Hepatocyte (in vitro differentiated cells): ENCODE measurements at places on chromosomes 6 and 20.
A peak's percentile ranks its signal among the peaks of the same experiment; 100 is the strongest.

DNA sequence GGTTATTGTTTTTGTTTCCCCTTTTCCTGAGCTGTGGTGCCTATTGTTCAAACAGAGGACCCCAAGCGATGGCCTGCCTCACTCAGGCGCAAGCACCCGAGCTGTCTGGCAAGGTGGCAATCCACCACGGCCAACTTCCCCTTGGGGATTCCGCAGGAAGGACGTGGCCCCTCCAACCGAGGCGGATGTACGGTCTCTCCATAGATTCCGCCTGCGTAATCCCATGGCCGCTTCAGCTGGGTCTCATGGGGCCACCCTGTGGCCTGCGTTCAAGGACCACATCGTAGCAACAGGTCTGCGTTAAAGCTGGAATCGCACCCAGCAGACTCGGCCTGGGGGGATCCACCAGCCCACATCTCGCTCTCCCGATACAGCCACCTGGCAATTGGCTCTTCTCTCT, 79.9 kb downstream of the CEBPB start:
- no peaks in the 10 kb centered on the region for H3K27me3 ChIP-seq

DNA sequence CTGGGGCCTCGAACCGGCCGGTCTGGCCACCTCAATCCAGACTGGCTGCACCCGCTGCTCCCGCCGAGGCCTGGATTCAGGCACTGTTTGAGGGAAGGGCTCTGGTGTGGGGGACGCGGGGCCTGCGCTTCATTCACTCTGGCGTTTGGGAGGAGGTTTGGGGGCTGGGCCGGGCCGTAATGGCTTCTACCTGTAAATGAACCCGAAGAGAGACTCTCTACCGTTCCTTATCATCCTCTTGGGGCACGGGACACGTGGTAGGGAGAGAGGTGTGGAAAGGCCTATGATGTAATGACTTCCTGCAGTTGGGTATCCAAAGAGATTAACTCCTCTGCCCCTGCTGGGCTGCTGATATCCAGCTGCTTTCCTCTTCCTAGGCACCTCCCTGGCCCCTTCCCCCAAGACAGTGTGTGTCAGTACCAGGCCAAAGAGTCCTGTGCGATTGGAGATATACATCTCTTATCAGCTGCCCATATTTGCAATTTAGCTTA, 1.8 kb downstream of the FOXO3 start:
- H3K4me3 ChIP-seq = peak overlapping the region; percentile 75
- H3K36me3 ChIP-seq = no peaks in the 10 kb centered on the region
- peak; percentile 87 for DNase-seq
- H3K27me3 ChIP-seq = no peaks in the 10 kb centered on the region

DNA sequence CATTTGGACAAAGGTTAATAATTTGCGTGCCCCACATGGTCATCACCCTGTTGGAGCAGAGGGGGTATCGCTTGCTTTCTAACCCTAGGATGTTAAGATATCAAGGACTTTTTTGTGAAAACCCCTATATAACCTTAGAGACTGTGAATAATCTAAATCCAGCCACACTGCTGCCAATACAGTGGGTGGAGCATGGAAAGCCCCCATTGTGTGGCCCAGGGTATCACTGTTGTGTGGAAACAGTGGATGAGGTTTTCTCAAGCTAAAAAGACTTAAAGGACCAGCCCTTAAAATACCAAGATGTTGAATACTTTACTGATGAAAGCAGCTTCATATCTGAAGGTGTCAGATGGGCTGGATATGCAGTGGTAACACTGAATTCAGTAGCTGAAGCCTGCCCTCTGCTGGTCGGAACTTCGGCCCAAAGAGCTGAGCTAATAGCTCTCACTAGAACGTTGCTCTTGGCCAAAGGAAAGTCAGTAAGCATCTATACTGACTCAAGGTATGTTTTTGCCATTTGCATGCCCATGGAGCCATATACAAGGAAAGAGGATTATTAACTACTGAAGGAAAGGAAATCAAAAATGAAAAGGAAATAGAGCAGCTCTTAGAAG, 695.2 kb downstream of the PHF3 start:
- H3K36me3 ChIP-seq = no peaks in the 10 kb centered on the region
- no peak overlapping the region for H3K4me3 ChIP-seq
- H3K4me1 ChIP-seq = no peaks in the 10 kb centered on the region
- DNase-seq = peak; percentile 85
- no peaks in the 10 kb centered on the region for H3K27me3 ChIP-seq

- no peak overlapping the region for H3K27ac ChIP-seq
- H3K4me3 ChIP-seq = no peak overlapping the region
- no peaks in the 10 kb centered on the region for H3K4me1 ChIP-seq
- peak; percentile 28 for DNase-seq
- H3K36me3 ChIP-seq = no peaks in the 10 kb centered on the region
- peaks cover 5% of the 10 kb centered on the region for H3K27me3 ChIP-seq
Observed at GRCh38 chr6:90411292-90411781, 114.7 kb upstream of the BACH2 start.

DNA sequence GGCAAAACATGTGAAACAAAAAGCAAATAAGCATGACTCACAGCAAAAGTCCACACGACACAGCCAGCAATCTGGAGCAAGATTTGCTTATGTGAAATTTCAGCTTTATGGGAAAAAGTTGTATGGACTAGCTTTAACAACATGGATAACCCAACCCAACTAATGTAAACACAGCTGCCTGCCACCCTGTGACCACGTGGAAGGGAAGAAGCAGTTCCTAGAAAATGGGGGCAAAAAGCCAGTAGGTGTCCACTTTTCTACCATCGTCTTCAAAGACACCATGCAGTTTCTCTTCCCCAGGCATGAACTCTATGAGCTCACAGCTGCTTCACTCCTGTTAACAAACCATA, 425.4 kb upstream of the RNF217 start:
- no peaks in the 10 kb centered on the region for H3K4me1 ChIP-seq
- no peaks in the 10 kb centered on the region for H3K36me3 ChIP-seq
- peak; percentile 7 for DNase-seq
- no peak overlapping the region for H3K4me3 ChIP-seq
- H3K27me3 ChIP-seq = no peaks in the 10 kb centered on the region

- no peaks in the 10 kb centered on the region for H3K36me3 ChIP-seq
- H3K4me1 ChIP-seq = peaks cover 15% of the 10 kb centered on the region
- peak overlapping the region; percentile 99 for H3K27ac ChIP-seq
Observed at GRCh38 chr6:41073968-41074691, 1.4 kb downstream of the NFYA start.

- H3K4me1 ChIP-seq = peaks cover 54% of the 10 kb centered on the region
- DNase-seq = peak; percentile 32
- peak overlapping the region; percentile 73 for H3K27ac ChIP-seq
- no peaks in the 10 kb centered on the region for H3K36me3 ChIP-seq
- no peak overlapping the region for H3K4me3 ChIP-seq
Observed at GRCh38 chr6:143692696-143693095, 14.9 kb downstream of the PHACTR2 start.

DNA sequence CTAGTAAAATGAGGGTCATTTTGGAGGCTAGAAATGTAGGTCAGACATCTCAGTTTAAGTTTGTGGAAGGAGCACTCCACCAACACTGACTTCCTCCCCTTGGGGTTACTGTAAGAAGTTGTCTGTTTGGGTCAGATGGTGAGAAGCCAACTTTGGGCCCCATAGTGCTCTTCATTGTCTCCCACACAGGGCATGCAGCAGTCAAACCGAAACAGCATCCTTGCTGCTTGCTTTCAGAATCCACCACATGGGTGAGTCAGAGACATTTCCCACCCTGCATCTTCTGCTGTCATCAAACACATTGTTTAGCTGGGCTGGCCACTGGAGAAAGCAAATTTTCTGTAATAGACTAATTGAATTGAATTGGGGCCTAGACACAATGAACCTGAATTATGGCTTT, 16.8 kb downstream of the IL17F start:
- H3K27ac ChIP-seq = no peak overlapping the region
- no peaks in the 10 kb centered on the region for H3K36me3 ChIP-seq
- no peak for DNase-seq
- H3K4me3 ChIP-seq = no peak overlapping the region
- peaks cover 5% of the 10 kb centered on the region for H3K27me3 ChIP-seq

DNA sequence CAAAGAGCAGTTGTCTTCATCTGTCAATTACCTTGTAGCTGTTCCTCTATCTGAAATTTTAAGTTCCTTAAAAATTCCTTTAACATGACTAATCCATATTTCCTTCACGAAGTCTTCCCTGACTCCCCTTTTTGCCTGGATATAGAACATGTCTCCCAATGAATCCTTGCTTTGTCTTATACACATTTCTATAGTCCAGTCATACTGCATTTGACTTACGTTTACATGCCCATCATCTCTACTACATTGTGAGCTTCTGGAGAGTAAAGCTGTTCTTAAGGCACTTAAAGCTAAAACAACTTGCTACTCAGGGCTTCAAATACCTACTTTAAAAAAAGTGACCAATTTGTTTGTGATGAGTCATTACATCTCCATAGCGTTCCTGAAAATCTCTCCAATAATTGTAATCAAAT, 4.9 kb downstream of the REV3L start:
- H3K4me3 ChIP-seq = no peak overlapping the region
- no peaks in the 10 kb centered on the region for H3K36me3 ChIP-seq
- H3K27ac ChIP-seq = no peak overlapping the region
- DNase-seq = no peak
- H3K27me3 ChIP-seq = no peaks in the 10 kb centered on the region

- no peaks in the 10 kb centered on the region for H3K4me1 ChIP-seq
- no peak overlapping the region for H3K27ac ChIP-seq
- no peak for DNase-seq
Observed at GRCh38 chr6:20061952-20062351, 150.3 kb downstream of the MBOAT1 start.
